ENCODE measurements at places on chromosomes 11 and 22.

DNA sequence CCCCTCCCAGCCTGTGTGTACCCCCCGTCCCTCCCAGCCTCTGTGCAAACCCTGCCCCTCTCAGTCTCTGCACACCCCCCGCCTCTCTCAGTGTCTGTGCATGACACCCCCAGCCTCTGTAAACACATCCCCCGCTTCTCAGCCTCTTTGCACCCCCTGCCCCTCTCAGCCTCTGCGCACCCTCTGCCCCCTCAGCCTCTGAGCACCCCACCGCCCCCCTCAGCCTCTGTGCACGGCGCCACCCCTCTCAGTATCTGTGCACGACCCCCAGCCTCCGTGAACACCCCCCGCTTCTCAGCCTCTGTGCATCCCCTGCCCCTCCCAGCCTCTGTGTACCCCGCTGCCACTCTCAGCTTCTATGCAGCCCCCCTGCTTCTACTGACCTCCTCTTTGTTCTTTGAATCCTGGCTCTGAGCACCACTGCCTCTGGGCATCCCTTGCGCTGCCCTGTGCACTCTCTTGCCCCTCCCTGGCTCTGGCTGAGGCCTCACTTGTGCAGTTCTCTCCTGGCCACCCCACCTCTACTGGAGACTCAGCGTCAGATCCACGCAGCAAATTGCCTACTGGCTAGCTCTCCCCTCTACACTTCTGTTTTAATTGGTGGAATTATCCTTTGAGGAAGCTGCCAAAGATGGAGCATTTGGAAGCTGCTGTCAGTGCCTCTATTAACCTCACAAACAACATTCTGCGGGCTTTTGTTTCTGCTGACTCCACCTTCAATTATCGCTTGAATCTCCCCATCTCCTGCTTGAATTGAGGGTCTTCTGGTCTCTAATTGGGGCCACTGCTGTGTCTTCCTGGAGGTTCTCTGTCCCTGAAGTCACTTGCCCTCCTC lies 838.6 kb downstream of the TBC1D22A start:
- no peak for DNase-seq

DNA sequence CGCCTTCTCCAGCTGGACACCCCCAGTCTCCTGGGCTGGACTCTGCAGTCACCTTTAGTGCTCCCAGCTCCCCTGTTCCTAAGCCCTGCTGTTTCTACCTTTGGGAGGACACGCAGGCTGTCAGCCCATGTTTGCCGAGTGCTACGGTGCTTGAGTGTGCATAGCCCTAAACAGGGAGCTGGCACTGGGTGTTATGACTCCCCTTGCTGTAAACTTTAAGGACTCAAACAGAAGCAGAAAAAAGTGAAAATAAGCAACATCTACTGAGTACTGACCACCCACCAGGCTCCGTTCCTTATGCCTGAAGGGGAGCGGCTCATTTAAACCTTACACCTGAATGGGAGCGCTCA lies 7.3 kb upstream of the APOBEC3B start:
- DNase-seq: no peak

- no peak for DNase-seq
Observed at GRCh38 chr11:68008381-68009337, 1.5 kb upstream of the ALDH3B1 start.

GRCh38 chr11:126268361-126268707 lies 361 bp downstream of the SRPRA start:
- DNase-seq: no peak

DNA sequence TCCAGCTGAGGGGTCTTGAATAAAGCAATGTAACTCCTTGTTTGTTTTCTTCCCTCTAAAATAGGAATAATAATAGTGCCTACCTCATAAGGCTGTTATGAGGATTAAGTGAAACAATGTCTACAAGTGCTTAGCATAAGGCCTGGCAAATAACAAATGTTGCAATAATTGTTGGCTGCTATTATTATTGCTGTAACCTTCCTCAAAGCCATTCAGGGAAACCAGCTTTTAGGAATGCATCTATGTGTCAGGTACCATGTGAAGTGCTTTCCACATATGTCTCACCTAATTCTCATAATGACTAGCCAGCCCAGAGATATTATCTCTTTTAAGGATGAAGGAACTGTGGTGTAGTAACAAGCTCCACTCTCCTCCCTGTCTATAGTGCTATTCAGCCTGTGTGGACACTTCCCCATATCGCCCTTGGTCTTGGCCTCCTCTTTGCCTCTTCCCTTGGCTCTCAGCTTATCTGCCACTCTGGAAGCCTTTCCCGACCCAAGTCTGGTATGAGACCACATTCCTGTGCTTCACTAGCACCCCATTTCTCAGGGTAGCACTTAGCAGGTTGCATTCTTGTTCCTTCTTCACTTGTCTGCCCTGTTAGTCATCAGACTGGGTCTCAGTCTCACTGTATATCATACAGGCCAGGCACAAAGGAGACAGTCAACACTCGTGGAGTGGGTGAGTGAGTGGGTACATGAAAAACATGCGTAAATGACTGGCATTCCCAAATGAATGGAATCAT lies 23.8 kb downstream of the CSNK2A3 start:
- DNase-seq: no peak

DNA sequence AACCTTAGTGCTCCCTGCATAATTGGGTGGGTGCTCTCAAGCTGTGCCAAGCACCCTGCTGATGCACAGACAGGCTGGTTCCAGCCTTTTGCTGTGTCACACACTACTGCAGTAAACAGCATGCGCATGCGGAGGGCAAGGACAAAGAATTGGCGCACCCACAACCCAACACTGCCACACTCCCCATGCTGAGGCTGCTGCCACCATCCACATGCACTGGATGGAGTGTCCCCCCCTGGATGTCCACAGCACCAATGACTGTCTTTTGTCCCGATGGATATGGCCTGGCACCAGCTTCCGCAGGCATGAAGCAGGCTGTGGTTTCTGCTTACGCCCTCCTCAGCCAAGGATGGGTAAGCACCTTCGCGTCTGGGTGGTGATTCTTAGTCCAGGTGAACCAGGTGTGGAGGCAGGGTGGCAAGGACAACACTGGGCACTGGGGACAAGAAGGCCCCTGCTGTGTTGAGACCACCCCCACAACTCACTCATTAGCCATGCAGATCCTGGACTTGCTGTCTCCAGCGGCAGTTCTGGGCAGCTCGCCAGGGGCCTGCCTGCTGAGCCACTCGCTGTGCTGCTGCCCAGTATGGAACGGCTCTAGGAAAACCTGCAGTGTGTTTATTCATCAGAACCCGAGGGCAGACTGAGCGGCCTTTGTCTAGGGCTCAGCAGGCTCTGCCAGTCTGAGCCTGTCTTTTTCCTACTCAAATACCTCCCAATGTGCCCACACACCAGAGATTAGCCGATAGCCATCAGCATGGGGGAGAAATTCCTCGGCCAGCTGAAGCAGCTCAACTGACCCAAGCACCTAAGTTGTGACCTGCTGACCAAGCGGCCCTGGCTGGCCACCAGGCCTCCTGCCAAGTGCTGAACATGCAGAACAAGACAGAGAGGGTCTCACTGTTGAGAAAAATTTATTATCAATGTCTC lies 8.2 kb upstream of the NAP1L4 start:
- DNase-seq: no peak

DNA sequence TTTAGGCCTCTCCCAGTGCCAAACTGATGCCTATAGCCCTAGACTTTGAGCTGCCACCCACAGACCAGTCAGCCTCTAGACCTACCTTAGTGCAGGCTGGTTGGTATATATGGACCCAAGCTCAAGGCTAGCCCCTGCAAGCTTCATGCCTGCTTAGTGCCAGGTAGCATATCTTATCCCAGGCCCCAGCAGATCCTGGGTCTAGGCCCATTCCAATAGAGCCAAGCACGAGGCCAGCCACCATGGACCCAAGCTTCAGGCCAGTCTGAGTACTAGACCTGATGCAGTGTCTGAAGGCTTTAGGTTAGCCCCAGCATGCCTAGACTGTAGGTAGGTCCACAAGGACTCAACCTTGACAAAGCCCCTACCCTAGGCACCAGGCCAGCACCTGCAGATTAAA lies 1081.7 kb downstream of the JRKL start:
- no peak for DNase-seq

All from stimulated activated CD8-positive, alpha-beta memory T cell treated with anti-CD3 and anti-CD28 coated beads, Interleukin-7, amount 100 ng/mL, for 48 hours (primary cell).